ENCODE measurements at places on chromosomes 2 and 18. TPM values are rescaled to one million over a fixed set of nuclear protein-coding genes. Genes with fewer than 3 reads are reported as not detected.

GRCh38 chr2:9844036-9844483, 786 bp downstream of the TAF1B start:
- no peak for DNase-seq
- peaks cover 52% of the 10 kb centered on the region for H3K4me1 ChIP-seq
- peak overlapping the region; percentile 96 for H3K4me3 ChIP-seq
- H3K27ac ChIP-seq = peak overlapping the region; percentile 95
- peaks cover 34% of the 10 kb centered on the region for H3K36me3 ChIP-seq
- no peaks in the 10 kb centered on the region for H3K27me3 ChIP-seq

- peak overlapping the region; percentile 56 for H3K4me3 ChIP-seq
- H3K27me3 ChIP-seq = no peaks in the 10 kb centered on the region
- H3K27ac ChIP-seq = peak overlapping the region; percentile 67
Measured at GRCh38 chr2:95079199-95079683, 42.4 kb downstream of the MRPS5 start.

GRCh38 chr2:177547122-177547521, 154.5 kb downstream of the AGPS start:
- no peak for DNase-seq
- H3K4me3 ChIP-seq = no peak overlapping the region
- H3K27me3 ChIP-seq = no peaks in the 10 kb centered on the region
- peaks cover 7% of the 10 kb centered on the region for H3K4me1 ChIP-seq
- no peak overlapping the region for H3K27ac ChIP-seq
- peaks cover 8% of the 10 kb centered on the region for H3K36me3 ChIP-seq

DNA sequence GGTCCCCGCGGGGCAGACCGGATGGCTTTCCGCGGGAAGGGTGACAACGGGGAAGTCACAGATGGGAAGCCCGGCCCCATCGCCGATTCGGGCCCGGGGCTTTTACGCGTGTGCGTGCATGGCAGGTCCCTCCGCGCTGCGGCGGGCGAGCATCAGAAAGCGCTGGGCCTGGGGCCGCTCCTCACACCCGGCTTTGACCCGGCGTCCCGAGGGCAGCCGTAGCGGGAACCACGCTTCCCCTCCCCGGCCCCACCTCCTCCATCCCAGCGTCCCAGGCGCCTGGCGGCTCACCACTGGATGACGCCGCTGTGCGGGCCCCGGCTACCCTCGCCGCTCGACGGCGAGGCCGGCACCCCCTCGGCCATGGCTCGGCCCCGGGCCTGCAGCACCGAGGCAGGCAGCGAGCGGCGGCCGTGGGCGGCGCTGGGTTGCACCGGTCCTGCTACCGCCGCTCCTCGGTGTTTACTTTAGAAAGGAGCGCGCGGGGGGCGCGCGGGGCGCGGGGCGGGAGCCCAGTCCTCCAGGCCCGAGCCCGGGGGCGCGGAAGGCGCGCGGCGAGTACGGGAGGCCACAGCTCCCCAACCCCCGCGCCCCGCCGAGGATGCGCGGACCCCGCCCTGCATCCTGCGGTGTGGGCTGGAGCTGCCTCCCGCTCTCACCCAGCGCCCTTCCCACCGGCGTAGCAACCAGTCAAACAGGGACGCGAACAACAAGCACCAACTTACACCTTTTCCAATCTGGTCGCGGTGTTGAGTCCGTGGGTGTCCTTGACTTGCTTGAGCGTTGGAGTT, 806 bp downstream of the RFX8 start:
- H3K27me3 ChIP-seq = no peaks in the 10 kb centered on the region
- peak overlapping the region; percentile 75 for H3K4me3 ChIP-seq
- peaks cover 17% of the 10 kb centered on the region for H3K4me1 ChIP-seq
- peak overlapping the region; percentile 83 for H3K27ac ChIP-seq
- no peaks in the 10 kb centered on the region for H3K36me3 ChIP-seq
- peak; percentile 14 for DNase-seq

DNA sequence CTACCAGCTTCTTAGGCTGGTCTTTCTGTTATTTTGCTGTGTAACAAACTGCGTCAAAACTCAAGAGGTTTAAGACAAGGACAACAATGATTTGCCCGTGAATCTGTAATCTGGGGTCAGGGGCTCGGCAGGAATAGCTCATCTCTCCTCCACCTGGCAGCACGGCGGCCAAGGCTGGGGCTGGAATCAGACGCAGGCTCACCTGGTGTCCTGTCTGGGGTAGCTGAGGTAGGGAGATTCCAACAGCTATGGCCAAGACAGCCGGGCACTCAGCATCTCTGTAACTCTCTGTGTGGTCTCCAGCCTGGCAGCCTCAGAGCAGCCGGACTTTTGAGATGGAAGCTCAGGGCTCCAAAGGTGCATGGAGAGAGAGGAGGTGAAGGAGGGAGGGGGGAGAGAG, 42.3 kb downstream of the DNER start:
- no peak overlapping the region for H3K4me3 ChIP-seq
- H3K27ac ChIP-seq = no peak overlapping the region
- H3K27me3 ChIP-seq = peaks cover 24% of the 10 kb centered on the region
- DNase-seq = no peak

DNA sequence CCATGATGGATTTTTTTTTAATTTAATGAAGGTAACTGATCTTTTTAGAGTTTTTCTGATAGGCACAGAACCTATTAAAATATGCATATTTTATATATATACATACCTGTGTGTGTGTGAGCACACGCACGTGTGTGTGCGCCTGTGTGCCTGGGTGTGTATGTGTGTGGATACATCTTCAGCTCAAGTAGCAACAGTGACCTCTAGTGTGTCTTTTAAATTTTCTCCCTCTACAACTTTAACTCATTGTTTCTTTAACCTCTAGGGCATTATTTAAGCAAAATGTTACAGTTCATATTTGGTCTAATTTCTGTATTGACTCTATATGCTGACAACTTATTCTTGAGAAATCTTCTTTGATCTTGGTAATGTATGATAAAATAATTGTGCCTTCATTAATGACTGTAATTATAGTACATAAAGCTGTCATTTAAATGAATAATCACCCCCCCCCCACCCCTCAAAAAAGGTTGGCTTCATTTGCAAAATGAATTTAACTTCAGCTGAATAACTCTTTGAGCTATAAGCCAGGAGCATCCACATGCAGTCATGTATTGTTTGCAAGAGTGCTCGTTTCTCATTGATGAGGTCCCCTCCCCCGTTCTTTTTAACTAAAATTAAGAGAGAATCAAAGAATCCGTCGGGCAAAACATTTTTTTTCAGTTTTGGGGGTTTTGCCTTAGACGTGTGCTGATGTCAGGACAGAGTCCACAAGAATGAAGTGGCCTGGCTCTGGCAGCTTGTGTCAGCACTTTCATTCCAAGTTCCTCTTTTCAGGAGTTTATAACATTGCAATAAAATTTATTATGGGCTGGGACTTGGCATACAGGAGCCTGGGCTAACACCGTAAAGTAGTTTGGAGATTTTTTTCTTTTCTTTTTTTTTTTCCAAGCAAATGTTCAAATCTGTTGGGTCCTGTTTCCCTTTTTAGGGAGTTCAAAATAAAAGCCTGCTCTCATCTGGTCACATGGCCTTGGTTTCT, 80.0 kb downstream of the ETAA1 start:
- no peaks in the 10 kb centered on the region for H3K36me3 ChIP-seq
- H3K27ac ChIP-seq = no peak overlapping the region
- H3K4me3 ChIP-seq = no peak overlapping the region
- no peak for DNase-seq

DNA sequence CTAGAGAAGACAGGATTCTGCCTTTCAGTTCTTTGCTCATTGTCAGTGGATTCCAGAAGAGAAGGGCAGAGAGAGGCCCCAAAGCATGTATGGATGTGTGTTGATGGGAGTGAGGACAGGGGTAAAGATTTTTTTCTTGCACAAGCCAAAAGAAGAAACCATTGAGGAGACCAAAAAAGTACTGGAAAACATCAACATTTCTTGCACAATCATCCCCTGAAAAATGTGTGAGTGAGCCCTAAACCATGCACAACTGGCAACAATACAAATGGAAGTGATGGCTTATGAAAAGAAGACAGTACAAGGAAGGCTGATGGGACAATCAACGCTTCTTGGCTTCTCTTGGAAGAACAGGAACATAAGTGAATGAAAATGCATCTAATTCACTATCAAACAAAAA, 5.6 kb upstream of the SMAD7 start:
- no peak for DNase-seq
- H3K4me1 ChIP-seq = peaks cover 15% of the 10 kb centered on the region
- H3K36me3 ChIP-seq = no peaks in the 10 kb centered on the region
- H3K27me3 ChIP-seq = no peaks in the 10 kb centered on the region

DNA sequence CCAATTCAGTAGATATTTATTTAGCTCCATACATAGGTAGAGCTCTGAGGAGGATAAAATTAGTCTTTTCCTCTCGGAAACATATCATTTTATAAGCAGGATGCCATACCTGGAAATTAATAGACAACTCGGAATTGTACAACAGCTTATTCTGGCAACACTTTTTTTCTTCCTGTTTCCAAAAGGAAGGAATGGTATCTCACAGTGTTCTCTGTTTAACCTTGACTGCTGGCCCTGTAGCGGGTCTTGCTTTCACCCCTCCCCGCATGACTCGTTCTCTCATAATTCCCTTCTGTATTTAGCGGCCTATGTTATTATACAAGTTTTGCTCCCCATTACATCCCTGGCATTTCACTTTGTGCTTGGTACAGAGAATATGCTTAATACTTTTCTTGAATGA, 2.5 kb upstream of the KYNU start:
- no peaks in the 10 kb centered on the region for H3K27me3 ChIP-seq
- H3K4me1 ChIP-seq = no peaks in the 10 kb centered on the region
- no peaks in the 10 kb centered on the region for H3K36me3 ChIP-seq

- H3K4me1 ChIP-seq = no peaks in the 10 kb centered on the region
- no peak for DNase-seq
- H3K27ac ChIP-seq = no peak overlapping the region
- H3K36me3 ChIP-seq = peaks cover 2% of the 10 kb centered on the region
Measured at GRCh38 chr2:68564426-68564825, 79.0 kb upstream of the PROKR1 start.

- DNase-seq = no peak
- H3K36me3 ChIP-seq = peaks cover 26% of the 10 kb centered on the region
- no peaks in the 10 kb centered on the region for H3K4me1 ChIP-seq
- H3K27me3 ChIP-seq = peaks cover 28% of the 10 kb centered on the region
Measured at GRCh38 chr2:149258531-149258930, 71.9 kb upstream of the LYPD6 start.

DNA sequence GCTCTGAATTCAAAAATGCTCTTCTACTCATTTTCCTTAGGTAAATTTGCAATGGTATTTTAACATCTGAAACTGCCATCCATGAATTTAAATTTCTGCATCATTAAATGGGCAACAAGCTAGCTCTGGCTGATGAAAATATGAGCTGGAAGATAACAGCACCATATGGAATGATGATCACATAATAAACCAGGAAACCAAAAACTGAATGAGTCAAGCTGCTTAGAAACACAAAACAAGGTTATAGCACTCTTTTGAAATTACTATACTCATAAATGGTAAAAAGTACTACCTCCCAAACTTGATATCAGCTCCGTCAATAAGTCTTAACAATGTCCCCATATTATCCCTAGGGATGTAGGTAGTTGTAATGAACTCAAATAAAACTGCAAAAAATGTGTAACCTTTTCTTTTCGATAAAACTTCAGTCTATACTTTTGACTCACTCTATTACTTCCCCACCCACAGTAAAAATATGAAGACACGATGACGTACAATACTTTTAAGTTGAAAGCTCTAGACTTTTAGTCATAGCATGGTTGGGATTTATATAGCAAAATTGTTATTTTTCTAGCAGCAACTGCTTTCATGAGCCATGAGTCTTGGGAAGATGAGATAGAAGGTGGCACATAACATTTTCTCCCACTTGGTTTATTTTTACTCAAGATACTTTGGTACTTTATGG, 396.7 kb downstream of the CDH2 start:
- H3K27me3 ChIP-seq = no peaks in the 10 kb centered on the region
- DNase-seq = no peak
- H3K36me3 ChIP-seq = no peaks in the 10 kb centered on the region
- no peak overlapping the region for H3K27ac ChIP-seq
- H3K4me3 ChIP-seq = no peak overlapping the region
- no peaks in the 10 kb centered on the region for H3K4me1 ChIP-seq

GRCh38 chr18:11215216-11215615, 65.8 kb upstream of the PIEZO2 start:
- H3K27me3 ChIP-seq = no peaks in the 10 kb centered on the region
- H3K4me3 ChIP-seq = no peak overlapping the region
- no peak overlapping the region for H3K27ac ChIP-seq

DNA sequence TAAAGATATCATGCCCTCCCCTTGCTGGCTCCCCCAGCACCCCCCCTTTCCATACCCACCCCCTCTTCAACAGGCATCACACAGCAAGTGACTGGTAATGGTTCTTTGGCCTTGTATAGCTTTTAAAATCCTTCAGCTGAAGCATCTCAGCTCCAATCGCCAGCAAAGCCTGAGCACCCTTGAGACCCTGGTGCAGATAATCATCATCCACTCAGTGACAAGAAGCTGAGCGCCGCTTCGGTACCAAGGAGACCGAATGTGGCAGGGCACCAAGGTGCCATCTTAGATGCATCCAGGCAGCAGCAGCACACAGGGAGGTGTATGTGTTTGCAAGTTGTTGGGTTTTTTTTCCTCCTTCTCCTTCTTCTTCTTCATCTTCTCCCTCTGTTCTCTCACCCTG, 232.7 kb downstream of the BCL11A start:
- no peak overlapping the region for H3K27ac ChIP-seq
- H3K36me3 ChIP-seq = no peaks in the 10 kb centered on the region
- no peak for DNase-seq
- peaks cover 3% of the 10 kb centered on the region for H3K27me3 ChIP-seq
- H3K4me1 ChIP-seq = no peaks in the 10 kb centered on the region
- H3K4me3 ChIP-seq = no peak overlapping the region

- H3K4me3 ChIP-seq = no peak overlapping the region
- no peak overlapping the region for H3K27ac ChIP-seq
- no peak for DNase-seq
- no peaks in the 10 kb centered on the region for H3K36me3 ChIP-seq
- no peaks in the 10 kb centered on the region for H3K27me3 ChIP-seq
Measured at GRCh38 chr18:58351776-58352175, 277.1 kb downstream of the ALPK2 start.

DNA sequence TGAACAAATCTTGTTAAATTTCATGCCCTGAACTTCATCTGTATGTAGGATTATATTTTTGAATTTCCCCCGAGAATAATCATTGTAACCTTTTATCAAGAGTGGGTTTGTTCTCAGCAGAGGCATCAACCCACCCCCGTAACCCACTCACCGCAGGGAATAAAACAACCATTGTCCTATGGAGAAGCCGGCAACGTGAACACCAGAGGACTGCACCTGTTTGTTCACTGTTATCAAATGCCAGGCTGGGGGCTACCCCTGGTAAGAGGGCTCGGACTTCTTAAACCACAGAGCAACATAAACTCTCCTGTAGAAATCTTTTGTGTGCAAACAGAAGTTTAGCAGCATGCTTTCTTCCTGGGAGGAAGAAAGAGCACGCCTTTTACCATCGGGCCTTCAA, 610.4 kb downstream of the ERBB4 start:
- H3K27ac ChIP-seq = no peak overlapping the region
- no peak overlapping the region for H3K4me3 ChIP-seq
- peaks cover 8% of the 10 kb centered on the region for H3K4me1 ChIP-seq
- H3K27me3 ChIP-seq = no peaks in the 10 kb centered on the region

- peaks cover 67% of the 10 kb centered on the region for H3K36me3 ChIP-seq
- no peaks in the 10 kb centered on the region for H3K27me3 ChIP-seq
- no peak overlapping the region for H3K4me3 ChIP-seq
Measured at GRCh38 chr2:69462780-69463179, 25.5 kb upstream of the NFU1 start.

IL1RL1 gene
- total RNA-seq = not detected

EFHD1 gene
- 5.1 TPM for total RNA-seq

WDR12 gene
- 22.7 TPM for total RNA-seq

CERKL gene
- total RNA-seq = not detected
